ENCODE measurements at places on chromosomes 2 and 18. TPM values are rescaled to one million over a fixed set of nuclear protein-coding genes. Genes with fewer than 3 reads are reported as not detected.

DNA sequence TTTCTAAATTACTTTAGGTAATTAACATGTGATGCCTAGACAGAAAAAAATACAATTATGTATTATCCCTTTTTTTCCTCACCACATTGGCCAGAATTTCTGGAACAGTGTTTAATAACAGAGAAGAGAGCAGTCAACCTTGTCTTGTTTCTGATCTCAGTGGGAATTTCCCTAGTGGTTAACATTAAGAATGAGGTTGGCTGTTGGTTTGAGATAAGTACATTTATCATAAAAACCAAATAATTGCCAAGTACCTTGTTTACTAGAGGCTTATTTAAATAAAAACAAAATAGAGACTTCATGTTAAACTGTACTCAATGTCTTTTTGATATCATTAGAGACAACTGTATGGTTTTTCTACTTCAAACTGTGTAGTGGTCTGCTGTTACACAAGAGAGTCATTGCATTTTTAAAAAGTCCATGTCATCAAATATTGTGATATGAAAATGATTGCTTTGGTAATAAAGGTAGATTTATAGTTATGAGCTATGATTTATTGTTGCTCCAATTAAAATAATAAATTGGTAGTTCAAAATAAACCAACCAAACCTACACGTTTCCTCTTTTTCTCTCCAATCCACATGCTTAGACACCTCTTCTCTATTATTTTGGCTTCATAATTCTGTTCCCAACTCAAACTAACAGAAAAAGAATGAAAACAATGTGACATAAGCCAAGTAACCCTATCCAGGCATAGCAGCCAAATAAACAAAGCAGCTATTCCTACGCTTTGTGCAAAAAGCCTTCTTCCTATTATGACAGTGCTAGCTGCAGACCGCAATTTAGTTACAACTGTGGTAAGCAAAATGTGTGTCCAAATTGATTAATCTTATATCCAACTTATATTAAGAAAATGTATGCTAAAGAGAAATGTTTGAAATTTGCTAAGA is 20.9 kb upstream of the TANK start:
- DNase-seq, result no peak

DNA sequence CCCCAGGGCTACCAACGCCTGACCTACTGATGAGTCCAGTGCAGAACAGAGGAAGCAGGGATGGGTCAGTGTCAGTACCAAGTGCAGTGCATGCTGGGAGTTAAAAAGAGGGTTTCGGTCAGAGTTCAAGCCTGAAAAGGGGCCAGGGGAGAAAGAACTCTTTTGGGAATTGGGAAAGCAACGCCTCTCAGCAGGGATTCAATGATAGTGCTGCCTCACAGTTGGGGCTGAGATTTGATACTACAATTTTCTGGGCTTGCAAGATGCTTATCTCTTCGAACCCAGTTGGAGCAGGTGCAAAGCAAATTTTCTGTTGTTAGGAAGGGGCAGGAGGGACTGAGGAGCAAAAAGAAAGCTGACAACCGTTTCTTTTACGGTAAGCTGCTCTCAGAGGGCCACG is 82.6 kb downstream of the CERKL start:
- DNase-seq, result no peak

GRCh38 chr2:170313992-170314348 is 136.0 kb downstream of the MYO3B start:
- no peak for DNase-seq

Gene ZNF142
- polyA plus RNA-seq, result 5.9 TPM

- DNase-seq, result peak; percentile 62
Measured at GRCh38 chr2:39059366-39059952, 61.4 kb downstream of the SOS1 start.

DNA sequence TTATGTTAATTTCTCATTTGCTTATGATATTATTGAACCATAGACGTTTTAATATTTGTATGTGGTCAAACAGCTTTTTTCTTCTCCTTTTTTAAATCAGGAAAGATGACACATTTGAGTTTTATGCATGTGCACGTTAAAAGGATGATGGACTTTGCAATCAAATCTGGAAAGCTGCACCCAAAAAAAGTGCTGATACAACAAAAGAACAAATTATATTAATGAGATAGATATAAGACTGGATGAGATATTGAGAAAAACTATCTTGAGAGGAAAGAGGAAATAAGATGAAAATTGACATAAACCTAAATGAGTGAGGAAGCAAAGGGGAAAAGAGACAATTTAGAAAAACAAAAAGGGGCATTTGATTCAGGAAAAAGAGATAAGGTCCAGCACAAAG is 96.4 kb upstream of the CBLN2 start:
- DNase-seq, result no peak

Gene DSC3
- 0.07 TPM for polyA plus RNA-seq

DNA sequence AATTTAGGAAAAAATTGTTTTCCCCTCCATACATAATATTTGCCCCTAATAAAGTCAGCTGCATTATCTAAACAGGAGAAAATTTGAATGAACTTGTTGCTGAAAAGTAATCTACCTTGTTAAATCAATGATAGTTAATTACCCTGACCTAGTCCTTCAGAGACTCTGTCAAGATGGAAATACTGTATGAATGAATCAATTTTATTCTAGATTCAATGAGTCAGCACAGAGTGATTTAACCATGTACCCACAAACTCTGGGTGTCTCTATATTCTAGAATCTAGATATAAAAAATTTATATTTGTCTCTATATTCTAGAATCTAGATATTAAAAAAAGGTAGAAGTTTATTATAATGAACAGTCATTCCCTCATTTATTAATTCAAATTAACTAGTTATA is 36.2 kb downstream of the NDUFAF7 start:
- no peak for DNase-seq

DNA sequence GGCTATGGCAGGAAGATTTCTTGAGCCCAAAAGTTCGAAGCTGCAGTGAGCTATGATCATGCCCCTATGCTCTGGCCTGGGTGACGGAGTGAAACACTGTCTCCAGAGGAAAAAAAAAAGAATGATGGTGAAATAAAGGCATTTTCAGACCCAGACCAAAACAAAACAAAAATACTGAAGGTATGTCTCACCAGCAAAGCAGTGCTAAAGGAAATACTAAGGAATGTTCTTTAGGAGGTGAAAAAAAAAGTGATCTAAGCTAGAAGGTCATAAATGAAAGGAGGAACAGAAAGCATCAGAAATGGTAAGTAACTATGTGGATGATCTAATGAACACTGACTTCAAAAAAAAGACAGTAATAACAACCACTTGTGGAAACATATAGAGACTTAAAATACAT is 18.7 kb downstream of the SS18 start:
- DNase-seq, result no peak

DNA sequence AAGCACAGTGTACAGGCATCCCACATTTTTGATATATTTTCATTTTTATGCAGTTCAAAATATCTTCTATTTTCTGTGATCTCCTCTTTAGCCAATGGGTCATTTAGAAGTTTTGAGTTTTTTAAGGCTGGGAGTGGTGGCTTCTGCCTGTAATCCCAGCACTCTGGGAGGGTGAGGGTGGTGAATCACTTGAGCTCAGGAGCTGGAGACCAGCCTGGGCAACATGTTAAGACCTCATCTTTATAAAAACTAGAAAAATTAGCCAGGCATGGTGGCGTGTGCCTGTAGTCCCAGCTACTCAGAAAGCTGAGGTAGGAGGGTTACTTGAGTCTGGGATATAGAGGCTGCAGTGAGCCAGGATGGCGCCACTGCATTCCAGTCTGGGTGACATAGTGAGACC is 17.8 kb downstream of the UBR3 start:
- no peak for DNase-seq

- DNase-seq, result no peak
Measured at GRCh38 chr2:84874381-84875212, 6.3 kb downstream of the TRABD2A start.

Gene POTEI
- 0.33 TPM for polyA plus RNA-seq

- no peak for DNase-seq
Measured at GRCh38 chr2:179861027-179861415, 391 bp downstream of the ZNF385B start.

Gene DYNAP
- polyA plus RNA-seq, result not detected

Gene TTN
- not detected for polyA plus RNA-seq

Gene TMEM178A
- 3.8 TPM for polyA plus RNA-seq

DNA sequence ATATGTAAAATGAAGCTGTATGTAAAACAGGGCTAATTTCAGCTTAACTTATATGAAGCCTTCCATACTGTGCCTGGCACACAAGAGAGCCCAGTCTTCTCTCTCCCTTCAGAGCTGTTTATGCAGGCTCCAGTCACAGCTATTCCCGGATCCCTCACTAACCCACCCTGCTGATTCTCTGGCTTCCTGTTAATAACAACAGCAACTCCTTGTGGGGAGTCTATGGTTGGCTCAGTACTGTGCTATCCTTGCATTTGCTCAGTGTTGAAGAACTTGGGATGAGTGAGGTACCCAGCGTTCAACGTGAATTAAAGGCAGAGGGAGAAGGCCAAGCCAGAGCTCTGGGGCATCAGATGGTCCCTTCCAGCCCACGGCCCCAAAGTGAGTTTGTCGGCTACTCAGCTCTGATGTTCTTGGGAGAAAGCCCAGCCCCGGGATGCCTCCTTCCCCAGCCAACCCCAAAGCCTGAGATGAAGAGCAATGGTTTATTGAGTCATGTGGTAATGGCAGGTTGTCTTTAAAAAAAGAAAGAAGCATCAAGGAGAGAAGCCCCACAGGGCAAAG is 43.2 kb downstream of the PSD4 start:
- DNase-seq, result no peak

DNA sequence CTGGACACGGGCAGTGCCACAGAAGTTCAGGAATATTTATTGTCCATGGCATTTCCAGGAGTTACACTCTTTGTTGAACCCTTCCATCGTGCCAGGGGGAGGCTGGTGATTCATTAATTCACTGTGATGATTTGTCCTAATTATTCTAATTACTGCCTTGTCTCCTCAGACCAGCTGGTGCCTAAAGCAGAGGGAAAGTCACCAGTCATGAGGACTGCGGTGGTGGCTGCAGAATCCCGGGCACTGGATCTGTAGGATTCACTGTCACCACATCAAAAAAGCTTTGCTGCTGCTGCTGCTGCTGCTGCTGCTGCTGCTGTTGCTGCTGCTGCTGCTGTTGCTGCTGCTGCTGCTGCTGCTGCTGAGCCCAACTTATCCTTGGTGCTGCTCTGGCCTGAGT is 908.2 kb downstream of the TSN start:
- DNase-seq, result no peak

Gene LRP1B
- not detected for polyA plus RNA-seq

- DNase-seq, result peak; percentile 33
Measured at GRCh38 chr2:101036562-101036961, 34.5 kb downstream of the RPL31 start.

Gene SLC9A2
- polyA plus RNA-seq, result not detected

DNA sequence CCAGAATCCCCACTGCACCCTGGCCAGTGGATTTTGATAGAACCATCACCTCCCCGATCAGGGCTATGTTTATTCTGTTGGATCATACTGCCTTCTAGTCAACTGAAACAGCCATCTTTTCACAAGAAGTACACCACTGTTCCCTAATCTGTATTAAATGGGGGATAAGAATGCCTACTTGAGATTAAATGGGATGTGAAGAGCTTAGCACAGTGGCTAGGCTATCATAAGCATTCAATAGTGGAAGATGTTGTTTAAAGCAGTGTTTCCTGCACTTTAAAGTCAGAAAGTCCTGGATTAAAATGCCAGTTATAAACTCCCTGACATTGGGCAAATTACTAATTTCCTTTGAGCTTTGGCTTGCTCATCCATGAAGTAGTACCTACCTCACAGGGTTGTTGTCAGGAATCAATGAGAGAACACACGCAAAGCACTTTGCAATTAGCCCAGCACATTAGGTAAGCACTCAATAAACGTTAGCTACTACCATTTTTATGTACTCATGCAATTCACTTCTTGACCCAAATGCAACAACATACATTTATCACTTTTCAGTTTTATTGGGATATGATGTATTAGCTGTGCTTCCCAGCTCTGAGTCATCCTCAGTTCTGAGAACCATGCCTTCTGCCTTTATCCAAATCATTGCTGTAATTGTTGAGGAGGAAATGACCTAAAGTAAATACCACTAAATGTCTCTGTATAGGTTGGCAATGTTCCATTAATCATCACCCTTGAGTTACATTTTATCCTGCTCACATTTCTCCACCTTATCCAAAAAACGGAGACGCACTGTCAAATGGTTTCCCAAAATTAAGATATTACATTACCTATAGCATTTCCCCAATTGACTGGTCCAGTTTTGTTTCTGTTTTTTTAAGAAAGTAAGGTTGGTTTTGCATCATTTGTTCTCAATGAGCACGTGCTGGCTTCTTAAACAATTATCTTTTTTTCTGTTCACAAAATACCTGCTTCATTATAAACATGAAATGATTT is 2.1 kb downstream of the TMEM247 start:
- DNase-seq, result no peak

Gene UGT1A4
- not detected for polyA plus RNA-seq

GRCh38 chr2:54416166-54416813 is 39.8 kb upstream of the SPTBN1 start:
- peak; percentile 56 for DNase-seq

GRCh38 chr18:54714851-54715250 is 113.4 kb upstream of the RAB27B start:
- DNase-seq, result no peak

GRCh38 chr2:237324837-237325236 is 89.1 kb downstream of the COL6A3 start:
- DNase-seq, result no peak

Gene LYPD1
- polyA plus RNA-seq, result not detected

Gene RAD51AP2
- polyA plus RNA-seq, result 0.12 TPM

DNA sequence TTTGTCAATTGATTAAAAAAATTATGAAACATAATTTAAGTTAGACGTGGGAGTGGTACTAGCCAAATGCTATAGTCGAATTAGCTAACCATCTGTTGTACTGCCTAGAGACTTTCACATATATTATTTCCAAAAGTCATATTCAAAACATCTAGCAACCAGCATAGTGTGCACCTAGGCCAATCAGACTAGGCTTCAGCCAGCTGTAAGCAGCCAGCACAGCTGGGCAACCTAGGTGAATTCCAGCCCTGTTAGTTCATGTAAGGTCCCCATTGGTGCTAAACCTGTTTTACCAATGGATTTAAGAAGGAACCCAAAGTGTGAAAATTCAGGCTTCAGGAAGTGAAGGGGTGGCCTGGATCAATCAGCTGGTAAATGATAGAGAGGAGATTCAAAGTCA is 144.3 kb downstream of the BCL2 start:
- no peak for DNase-seq

DNA sequence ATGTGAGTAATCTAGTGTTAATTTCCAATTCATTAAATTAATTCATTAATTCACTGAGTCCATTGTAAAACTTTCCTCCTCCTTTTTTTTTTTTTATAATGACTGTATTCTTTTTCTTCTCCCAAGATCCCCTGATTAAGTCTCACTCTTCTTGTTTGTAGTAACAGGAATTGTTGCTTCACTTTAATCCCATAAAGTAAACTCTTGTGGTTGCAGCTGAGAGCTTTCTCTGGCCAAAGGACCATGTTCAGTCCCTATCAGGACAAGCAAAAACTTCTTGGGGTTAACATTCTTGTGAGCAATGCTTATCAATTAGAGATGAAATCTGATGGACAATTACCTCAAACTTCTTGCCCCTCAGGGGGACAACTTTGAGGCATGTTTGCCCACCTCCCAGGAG is 400.2 kb upstream of the SPHKAP start:
- no peak for DNase-seq
